Foreskin keratinocyte (primary cell): ENCODE measurements at places on chromosomes 12 and 14. TPM values are rescaled to one million over a fixed set of nuclear protein-coding genes. Genes with fewer than 3 reads are reported as not detected.

Gene VPS37B
- 49.3 and 59.0 TPM in 2 replicates for total RNA-seq

Gene ANO4
- total RNA-seq: 16.6 and 48.9 TPM in 2 replicates

Gene SIX6
- total RNA-seq: not detected in 2 replicates

Gene RD3L
- not detected in 2 replicates for total RNA-seq

Gene FSCB
- not detected in 2 replicates for total RNA-seq

Gene NAV3
- 28.5 and 41.8 TPM in 2 replicates for total RNA-seq

Gene AKAP3
- total RNA-seq: 1.2 and 1.7 TPM in 2 replicates

Gene GSG1
- not detected in 2 replicates for total RNA-seq

Gene KRT6A
- total RNA-seq: 5,507 and 5,589 TPM in 2 replicates

Gene PLEKHH1
- 3.5 and 3.8 TPM in 2 replicates for total RNA-seq

Gene GPR84
- 0.07 and 0.10 TPM in 2 replicates for total RNA-seq

Gene PLA2G1B
- total RNA-seq: not detected in 2 replicates

Gene LALBA
- not detected in 2 replicates for total RNA-seq

Gene MIPOL1
- 9.3 and 10.2 TPM in 2 replicates for total RNA-seq
